ENCODE measurements at places on chromosomes 12 and 14. TPM values are rescaled to one million over a fixed set of nuclear protein-coding genes. Genes with fewer than 3 reads are reported as not detected.

DNA sequence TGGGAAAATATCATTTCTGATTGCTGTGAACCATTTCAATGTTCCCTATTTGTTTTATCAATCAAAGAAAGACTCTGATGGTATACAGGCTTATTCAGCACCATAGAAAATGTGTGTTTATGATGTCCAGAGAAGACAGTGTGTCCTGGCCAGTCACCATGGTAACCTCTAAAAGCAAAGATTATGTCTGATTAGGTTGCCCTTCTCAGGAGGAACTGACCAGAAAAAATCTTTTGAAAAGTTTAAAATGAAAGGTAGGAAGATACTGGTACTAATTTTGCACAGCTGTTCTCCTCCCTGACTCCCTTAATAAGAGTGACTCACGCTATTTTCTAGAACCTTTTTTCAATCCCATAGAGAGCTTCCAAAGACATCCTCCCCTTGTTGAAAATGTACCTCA, 391.8 kb upstream of the DCN start:
- no peak overlapping the region for H3K4me3 ChIP-seq
- no peaks in the 10 kb centered on the region for H3K4me1 ChIP-seq
- no peaks in the 10 kb centered on the region for H3K36me3 ChIP-seq
- H3K27ac ChIP-seq: no peak overlapping the region
- no peak for DNase-seq

- DNase-seq: peak; percentile 59
- H3K27ac ChIP-seq: peak overlapping the region; percentile 85
- no peaks in the 10 kb centered on the region for H3K36me3 ChIP-seq
- H3K4me1 ChIP-seq: peaks cover 52% of the 10 kb centered on the region
- H3K27me3 ChIP-seq: no peaks in the 10 kb centered on the region
- H3K4me3 ChIP-seq: peak overlapping the region; percentile 71
Observed at GRCh38 chr14:73785834-73786635, 65.6 kb upstream of the PTGR2 start.

DNA sequence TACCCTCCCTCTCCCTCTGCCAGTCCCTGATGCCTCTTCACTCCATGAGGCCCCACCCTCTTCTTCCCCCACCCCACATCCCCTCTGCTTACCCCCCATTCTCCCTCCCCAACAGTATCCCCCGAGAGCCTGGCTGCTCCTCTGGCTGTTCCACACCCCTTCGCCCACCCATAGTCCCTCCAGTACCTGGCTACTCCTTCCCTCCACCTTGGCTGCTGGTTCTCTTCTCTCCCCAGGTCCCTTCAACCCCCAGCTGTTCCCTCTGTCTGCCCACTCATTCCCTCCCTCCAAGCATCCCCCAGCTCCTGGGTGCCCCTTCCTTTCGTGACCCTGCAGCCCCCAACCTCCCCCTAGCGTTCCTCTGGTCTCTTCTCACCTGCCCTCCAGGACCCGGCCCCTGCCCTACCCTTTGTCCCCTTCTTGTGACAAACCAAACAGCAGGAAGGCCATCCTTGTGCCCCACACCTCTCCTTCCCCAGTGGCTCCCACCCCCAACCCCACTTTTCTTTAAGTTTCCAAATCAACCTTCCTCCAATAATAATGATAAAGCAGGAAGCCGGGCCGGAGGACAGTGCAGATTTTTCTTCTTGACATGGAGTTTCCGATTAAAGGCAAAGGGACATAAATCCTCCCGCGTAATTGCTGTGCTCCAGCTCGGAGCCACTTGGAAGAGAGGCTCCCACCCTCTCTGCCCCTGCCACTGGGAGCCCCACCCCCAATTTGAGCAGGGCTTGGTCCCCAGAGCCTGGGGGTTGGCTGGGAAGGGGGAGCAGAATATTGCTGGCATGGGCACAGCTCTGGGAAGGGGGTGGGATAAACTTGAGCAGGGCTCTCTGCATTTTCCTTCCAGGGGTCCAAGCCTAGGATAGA, 40.0 kb downstream of the SMUG1 start:
- no peak overlapping the region for H3K4me3 ChIP-seq
- no peak for DNase-seq
- no peak overlapping the region for H3K27ac ChIP-seq

- H3K36me3 ChIP-seq: no peaks in the 10 kb centered on the region
- no peak overlapping the region for H3K27ac ChIP-seq
- peaks cover 22% of the 10 kb centered on the region for H3K4me1 ChIP-seq
- no peak overlapping the region for H3K4me3 ChIP-seq
- H3K27me3 ChIP-seq: peaks cover 42% of the 10 kb centered on the region
Observed at GRCh38 chr12:20367583-20368113, 689 bp upstream of the PDE3A start.

- H3K27ac ChIP-seq: no peak overlapping the region
- no peaks in the 10 kb centered on the region for H3K4me1 ChIP-seq
- H3K27me3 ChIP-seq: no peaks in the 10 kb centered on the region
- DNase-seq: no peak
Observed at GRCh38 chr12:75781532-75782046, 250.0 kb downstream of the PHLDA1 start.

DNA sequence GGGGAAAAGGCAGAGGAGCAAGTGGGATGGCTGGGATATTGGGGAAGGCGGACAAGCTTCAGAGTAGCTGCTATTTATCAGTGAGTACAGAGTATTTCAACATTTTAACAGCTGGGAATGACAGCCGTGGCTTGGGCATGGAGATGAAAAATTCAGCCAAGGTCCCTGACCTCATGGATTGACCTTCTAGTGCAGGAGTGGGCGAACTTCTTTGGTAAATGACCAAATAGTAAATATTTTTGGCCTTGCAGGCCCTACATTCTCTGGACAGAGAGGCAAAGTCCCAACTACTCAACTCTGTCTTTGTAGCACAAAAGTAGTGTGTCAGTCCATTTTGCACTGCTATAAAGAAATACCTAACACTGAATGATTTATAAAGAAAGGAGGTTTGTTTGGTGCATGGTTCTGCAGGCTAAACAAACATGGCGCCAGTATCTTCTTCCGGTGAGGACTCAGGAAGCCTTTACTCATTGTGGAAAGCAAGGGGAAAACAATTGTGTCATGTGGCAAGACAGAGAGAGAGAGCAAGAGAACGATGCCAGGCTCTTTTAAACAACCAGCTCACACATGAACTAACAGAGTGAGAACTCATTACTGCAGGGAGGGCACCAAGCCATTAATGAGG, 33.6 kb downstream of the TMEM233 start:
- no peaks in the 10 kb centered on the region for H3K4me1 ChIP-seq
- no peaks in the 10 kb centered on the region for H3K36me3 ChIP-seq
- H3K4me3 ChIP-seq: no peak overlapping the region
- no peak for DNase-seq

DBX2 gene
- not detected for total RNA-seq

AQP6 gene
- not detected for total RNA-seq

DNA sequence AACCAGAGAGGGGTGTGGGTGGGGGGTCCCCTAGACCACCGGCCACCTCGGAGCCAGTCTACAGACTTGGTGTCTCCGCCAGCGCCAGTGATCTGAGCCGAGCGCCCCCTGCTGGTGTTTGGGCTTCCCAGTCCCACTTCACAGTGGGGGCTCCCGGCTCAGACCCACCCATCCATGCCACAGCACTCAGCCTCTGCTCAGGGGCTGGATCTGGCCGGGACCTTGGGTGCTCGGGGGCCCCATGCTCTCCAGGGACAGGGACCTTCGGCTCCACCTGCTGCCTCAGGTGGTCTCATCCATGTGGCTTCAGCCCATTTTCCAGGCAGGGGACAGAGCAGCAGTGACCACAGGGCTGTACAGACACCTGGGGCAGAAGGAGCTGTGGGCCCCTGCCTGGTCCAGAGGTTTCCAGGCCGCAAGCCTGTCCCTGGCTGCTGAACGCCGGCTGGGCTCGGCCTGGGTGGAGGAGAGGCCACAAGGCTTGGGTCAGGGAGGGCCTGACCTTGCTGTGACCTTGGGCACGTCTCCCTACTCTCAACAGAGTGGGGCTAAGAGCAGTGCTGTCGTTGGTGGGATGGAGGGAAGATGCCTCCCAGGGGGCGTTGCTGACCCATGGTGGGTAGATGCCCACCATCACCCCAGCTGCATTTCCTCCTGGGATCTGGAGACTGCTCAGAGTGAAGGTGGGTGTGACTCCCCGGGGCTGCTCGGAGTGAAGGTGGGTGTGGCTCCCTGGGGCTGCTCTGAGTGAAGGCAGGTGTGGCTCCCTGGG, 86.3 kb downstream of the KIF26A start:
- no peaks in the 10 kb centered on the region for H3K4me1 ChIP-seq
- H3K27ac ChIP-seq: no peak overlapping the region
- no peaks in the 10 kb centered on the region for H3K36me3 ChIP-seq
- no peak for DNase-seq
- peaks cover 2% of the 10 kb centered on the region for H3K27me3 ChIP-seq

BICDL1 gene
- total RNA-seq: 34.3 TPM

GRCh38 chr14:40955131-40955505, 651.6 kb upstream of the LRFN5 start:
- H3K4me3 ChIP-seq: no peak overlapping the region
- no peaks in the 10 kb centered on the region for H3K4me1 ChIP-seq
- DNase-seq: no peak
- H3K27me3 ChIP-seq: no peaks in the 10 kb centered on the region
- H3K27ac ChIP-seq: no peak overlapping the region
- no peaks in the 10 kb centered on the region for H3K36me3 ChIP-seq

GRCh38 chr12:124928095-124928911, 13.9 kb upstream of the UBC start:
- H3K27ac ChIP-seq: peak overlapping the region; percentile 43
- no peaks in the 10 kb centered on the region for H3K27me3 ChIP-seq

DNA sequence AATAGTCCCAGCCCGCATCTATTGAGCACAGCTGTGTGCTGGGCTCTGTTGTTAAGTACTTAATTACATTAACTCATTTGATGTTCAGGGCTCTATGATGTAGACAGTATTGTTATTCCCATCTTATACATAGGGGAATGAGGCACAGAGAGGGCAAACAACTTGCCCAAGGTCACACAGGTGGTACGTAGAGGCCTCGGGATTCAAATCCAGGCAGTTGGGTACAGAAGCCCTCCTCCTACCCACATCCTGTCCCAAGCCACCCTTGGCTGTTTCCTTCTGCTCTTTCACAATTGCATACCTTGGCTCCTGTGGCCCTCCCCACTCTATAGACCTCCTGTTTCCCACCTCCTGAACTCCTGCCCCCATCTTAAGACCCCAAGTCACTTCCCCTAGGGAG, 10.0 kb upstream of the GPR68 start:
- H3K36me3 ChIP-seq: no peaks in the 10 kb centered on the region
- H3K4me1 ChIP-seq: peaks cover 56% of the 10 kb centered on the region
- H3K27ac ChIP-seq: peak overlapping the region; percentile 90
- no peaks in the 10 kb centered on the region for H3K27me3 ChIP-seq
- DNase-seq: peak; percentile 67

DNA sequence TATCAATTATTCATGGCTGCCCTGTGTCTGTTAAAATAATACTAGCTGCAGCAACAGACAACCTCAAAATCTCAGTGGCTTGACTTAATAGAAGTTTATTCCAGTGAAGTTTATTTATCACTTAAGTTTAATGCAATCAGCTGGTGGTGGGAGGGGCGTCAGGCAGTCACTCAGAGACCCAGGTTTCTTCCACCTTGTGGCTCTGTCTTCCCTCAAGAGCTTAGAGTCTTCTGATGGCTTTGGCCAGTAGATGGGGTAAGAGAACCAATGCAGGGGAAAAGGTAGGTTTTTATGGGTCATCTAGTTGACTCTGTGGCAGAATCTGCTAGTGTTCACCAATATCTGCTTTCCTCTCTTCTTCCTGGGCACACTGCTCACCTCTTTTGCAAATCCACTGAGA, 668.9 kb downstream of the AACS start:
- H3K27me3 ChIP-seq: no peaks in the 10 kb centered on the region
- H3K36me3 ChIP-seq: no peaks in the 10 kb centered on the region
- no peak overlapping the region for H3K4me3 ChIP-seq

FRMD6 gene
- 2.3 TPM for total RNA-seq

GRCh38 chr12:5480938-5481303, 49.0 kb downstream of the NTF3 start:
- no peaks in the 10 kb centered on the region for H3K36me3 ChIP-seq
- H3K4me1 ChIP-seq: no peaks in the 10 kb centered on the region
- no peak overlapping the region for H3K4me3 ChIP-seq
- no peak for DNase-seq

ZNF891 gene
- total RNA-seq: 3.1 TPM

DNA sequence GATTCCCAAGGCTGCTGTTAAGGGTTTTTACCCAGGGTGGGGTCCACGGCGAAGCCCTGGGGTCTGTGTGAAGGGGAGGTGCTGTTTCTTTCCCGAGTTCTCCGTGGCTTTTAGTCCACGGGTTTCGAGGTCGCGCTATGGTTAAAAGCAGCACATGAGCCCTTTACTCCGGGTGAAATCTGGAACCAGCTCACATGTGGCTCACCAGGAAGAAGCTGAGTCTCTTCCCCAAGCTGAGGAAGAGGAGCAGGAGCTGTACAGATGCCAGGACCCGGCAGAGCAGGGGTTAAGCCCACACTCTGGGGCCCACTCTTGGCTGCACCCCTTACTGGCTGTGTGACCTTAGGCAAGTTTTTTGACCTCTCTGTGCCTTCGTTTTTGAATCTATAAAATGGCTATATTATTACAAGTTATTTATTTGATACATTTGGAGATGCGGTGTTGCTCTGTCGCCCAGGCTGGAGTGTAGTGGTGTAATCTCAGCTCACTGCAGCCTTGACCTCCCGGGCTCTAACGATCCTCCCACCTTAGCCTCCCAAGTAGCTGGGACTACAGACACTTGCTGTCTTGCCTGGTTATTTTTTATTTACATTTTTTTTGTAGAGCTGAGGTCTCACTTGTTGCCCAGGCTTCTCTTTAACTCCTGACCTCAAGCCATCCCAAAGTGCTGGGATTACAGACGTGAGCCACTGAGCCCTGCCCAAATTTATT, 266.3 kb downstream of the AACS start:
- H3K4me1 ChIP-seq: no peaks in the 10 kb centered on the region
- H3K27me3 ChIP-seq: peaks cover 7% of the 10 kb centered on the region
- H3K27ac ChIP-seq: no peak overlapping the region
- H3K36me3 ChIP-seq: no peaks in the 10 kb centered on the region
- no peak overlapping the region for H3K4me3 ChIP-seq
- DNase-seq: no peak

NKX2-1 gene
- not detected for total RNA-seq

- no peaks in the 10 kb centered on the region for H3K36me3 ChIP-seq
- H3K4me1 ChIP-seq: no peaks in the 10 kb centered on the region
- H3K4me3 ChIP-seq: no peak overlapping the region
- no peak for DNase-seq
Observed at GRCh38 chr14:32472076-32472475, 143.0 kb downstream of the AKAP6 start.

PDZRN4 gene
- not detected for total RNA-seq

DNA sequence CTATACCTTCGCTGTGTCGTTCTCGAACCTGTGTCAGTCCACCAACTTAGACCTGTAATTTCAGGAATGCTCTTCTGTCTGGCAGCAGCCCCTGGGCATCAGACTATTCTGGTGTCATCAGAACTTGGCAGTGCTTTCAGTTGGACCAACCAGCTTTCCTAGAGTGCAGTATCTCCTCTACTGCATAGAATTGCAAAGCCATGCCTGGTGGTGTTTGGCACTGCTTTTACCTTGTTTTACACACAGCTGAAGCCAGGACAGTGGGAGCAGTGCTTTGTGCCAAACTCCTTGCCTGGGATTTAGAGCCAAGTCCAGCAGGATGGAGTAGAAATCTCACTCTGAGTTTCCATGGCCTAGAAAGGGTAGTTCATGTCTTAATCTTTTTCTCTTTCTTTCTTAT, 1.5 kb downstream of the FLVCR2 start:
- H3K27ac ChIP-seq: no peak overlapping the region
- DNase-seq: no peak
- peaks cover 16% of the 10 kb centered on the region for H3K4me1 ChIP-seq
- H3K4me3 ChIP-seq: no peak overlapping the region
- no peaks in the 10 kb centered on the region for H3K27me3 ChIP-seq
- no peaks in the 10 kb centered on the region for H3K36me3 ChIP-seq

- H3K27ac ChIP-seq: no peak overlapping the region
- no peak for DNase-seq
- H3K36me3 ChIP-seq: no peaks in the 10 kb centered on the region
- no peaks in the 10 kb centered on the region for H3K4me1 ChIP-seq
- no peaks in the 10 kb centered on the region for H3K27me3 ChIP-seq
- no peak overlapping the region for H3K4me3 ChIP-seq
Observed at GRCh38 chr14:95814363-95815225, 62.0 kb upstream of the TUNAR start.

Measured in natural killer cell (primary cell).